ENCODE measurements at places on chromosomes 2 and 18. TPM values are rescaled to one million over a fixed set of nuclear protein-coding genes. Genes with fewer than 3 reads are reported as not detected.

Gene BMP10
- total RNA-seq = not detected

DNA sequence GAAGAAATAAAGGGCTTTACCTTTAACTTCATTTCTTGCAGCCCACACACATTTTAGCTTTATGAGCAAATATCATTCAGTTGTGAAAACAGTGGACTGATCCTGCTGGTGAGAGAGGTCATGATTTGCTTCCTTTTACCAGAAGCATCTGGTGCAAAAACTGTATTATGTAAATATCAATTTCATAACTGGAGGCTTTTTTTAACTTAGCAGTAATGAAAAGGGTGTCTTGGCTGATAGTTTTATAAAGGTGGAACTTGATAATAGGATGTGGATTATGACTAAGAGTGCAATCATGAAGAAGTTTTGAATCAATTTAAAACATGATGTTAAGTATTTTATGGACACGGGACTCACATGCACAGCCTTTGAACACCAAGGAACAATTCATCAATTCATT lies 304.4 kb downstream of the GULP1 start:
- peaks cover 5% of the 10 kb centered on the region for H3K4me1 ChIP-seq
- H3K36me3 ChIP-seq = peaks cover 3% of the 10 kb centered on the region
- H3K4me3 ChIP-seq = no peak overlapping the region
- no peak overlapping the region for H3K27ac ChIP-seq
- DNase-seq = no peak
- H3K27me3 ChIP-seq = no peaks in the 10 kb centered on the region

DNA sequence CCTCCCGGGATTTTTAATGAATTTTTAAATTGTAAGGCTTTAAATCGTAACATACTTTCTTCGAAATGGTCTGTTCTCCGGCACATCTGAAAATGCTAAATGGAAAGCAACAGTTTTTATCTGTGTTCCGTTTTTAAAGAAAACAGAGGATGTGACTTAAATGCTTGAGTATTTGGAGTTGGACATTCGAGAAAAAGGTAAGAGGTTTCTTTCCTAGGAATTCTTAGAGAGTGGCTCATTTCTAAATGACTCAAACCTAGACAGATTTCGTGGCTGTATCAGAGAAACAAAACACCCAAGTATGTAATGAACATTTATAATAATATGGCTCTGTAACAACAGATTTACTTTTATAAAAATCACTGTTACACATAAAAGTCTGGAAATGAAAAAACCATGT lies 177.6 kb upstream of the CCDC68 start:
- H3K27me3 ChIP-seq = peaks cover 7% of the 10 kb centered on the region
- H3K27ac ChIP-seq = no peak overlapping the region
- no peaks in the 10 kb centered on the region for H3K36me3 ChIP-seq
- no peak overlapping the region for H3K4me3 ChIP-seq
- no peaks in the 10 kb centered on the region for H3K4me1 ChIP-seq

GRCh38 chr18:70621710-70622109 lies 332.9 kb downstream of the SOCS6 start:
- H3K36me3 ChIP-seq = no peaks in the 10 kb centered on the region
- DNase-seq = no peak
- peak overlapping the region; percentile 73 for H3K27ac ChIP-seq
- H3K4me3 ChIP-seq = no peak overlapping the region
- H3K27me3 ChIP-seq = peaks cover 10% of the 10 kb centered on the region
- peaks cover 32% of the 10 kb centered on the region for H3K4me1 ChIP-seq

DNA sequence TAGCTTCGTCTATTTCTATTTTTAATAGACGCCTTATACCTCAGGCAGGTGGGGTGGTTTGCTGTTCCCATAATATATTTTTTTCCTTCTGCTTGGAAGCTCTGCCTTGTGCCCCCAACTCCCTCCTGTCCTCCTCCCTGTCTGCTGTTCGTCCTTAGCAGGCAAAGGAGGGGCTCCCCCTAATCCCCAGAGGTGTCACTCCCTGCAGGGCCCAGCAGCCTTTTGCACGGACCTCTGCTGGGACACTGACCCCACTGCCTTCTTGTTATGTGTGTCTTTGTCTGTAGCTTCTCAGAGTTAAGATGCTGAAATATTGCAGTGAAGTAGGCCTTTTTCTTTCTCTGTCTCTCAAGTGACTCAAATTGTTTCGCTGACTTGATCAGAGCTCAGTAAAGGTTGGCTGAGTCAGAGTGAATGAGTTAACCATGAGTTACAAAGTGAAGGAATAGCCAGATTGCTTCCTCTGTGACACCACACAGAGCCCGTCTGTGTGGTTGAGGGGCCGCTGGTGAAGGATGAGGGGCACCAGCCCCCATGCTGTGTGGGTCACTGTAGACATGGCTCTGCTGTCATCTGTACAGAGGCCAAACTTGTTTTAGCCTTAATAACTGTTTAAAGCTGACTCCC lies 47.7 kb downstream of the PRKCE start:
- H3K27me3 ChIP-seq = peaks cover 22% of the 10 kb centered on the region
- no peak overlapping the region for H3K4me3 ChIP-seq
- H3K36me3 ChIP-seq = no peaks in the 10 kb centered on the region
- no peak overlapping the region for H3K27ac ChIP-seq
- H3K4me1 ChIP-seq = peaks cover 3% of the 10 kb centered on the region

DNA sequence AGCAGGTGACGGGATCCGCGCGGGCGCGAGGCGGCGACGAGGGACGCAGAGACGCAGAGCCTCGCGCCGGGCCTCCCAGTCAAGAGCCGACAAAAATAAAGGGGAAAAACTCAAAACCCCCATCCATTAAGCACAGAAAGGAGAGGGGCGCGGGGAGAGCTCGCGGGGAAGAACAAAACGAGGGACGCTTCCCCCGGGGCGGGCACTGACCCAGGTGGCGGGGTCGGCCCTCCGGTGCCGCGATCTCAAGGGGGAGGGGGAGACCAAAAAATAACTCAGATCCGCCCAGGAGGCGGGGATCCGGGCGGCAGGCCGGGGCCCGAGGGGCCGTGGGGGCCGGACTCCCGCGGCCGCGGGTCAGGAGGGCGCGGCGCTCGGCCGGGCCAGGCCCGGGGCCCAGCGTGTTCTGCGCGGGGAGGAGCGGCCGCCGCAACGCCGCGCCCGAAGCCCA lies 597 bp downstream of the RNF103 start:
- no peaks in the 10 kb centered on the region for H3K27me3 ChIP-seq
- H3K4me3 ChIP-seq = peak overlapping the region; percentile 95
- peak overlapping the region; percentile 98 for H3K27ac ChIP-seq
- H3K4me1 ChIP-seq = peaks cover 18% of the 10 kb centered on the region
